ENCODE measurements at places on chromosomes 5 and 9.

- no peak for DNase-seq
Measured at GRCh38 chr9:125784286-125785049, 37.3 kb downstream of the PBX3 start.

DNA sequence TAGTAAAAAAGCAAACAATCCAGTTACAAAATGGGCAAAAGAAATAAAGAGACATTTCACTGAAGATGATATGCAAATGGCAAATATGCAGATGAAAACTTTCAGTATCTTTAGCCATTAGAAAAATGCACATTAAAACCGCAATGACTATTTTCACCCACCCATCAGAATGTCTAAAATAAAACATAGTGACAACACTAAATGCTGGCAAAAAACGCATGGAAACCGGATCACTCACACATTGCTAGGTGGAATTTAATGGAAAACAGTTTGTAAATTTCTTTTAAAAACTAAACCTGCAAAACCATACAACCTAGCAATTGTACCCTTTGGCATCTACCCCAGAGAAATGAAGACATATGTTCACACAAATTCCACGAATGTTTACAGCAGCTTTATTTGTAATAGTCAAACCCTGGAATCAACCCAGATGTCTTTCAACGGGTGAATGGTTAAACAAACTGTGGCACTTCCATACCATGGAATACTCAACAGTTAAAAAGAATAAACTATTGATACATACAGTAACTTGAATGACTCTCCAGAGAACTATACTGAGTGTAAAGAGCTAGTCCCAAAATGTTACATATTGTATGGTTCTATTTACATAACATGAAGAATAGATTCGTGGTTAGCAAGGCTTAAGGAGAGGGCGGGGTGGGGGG, 17.2 kb upstream of the PAM start:
- DNase-seq, result no peak

- no peak for DNase-seq
Measured at GRCh38 chr5:39689919-39690318, 265.1 kb upstream of the DAB2 start.

GRCh38 chr5:16345454-16345853, 120.1 kb downstream of the ZNF622 start:
- DNase-seq, result no peak

DNA sequence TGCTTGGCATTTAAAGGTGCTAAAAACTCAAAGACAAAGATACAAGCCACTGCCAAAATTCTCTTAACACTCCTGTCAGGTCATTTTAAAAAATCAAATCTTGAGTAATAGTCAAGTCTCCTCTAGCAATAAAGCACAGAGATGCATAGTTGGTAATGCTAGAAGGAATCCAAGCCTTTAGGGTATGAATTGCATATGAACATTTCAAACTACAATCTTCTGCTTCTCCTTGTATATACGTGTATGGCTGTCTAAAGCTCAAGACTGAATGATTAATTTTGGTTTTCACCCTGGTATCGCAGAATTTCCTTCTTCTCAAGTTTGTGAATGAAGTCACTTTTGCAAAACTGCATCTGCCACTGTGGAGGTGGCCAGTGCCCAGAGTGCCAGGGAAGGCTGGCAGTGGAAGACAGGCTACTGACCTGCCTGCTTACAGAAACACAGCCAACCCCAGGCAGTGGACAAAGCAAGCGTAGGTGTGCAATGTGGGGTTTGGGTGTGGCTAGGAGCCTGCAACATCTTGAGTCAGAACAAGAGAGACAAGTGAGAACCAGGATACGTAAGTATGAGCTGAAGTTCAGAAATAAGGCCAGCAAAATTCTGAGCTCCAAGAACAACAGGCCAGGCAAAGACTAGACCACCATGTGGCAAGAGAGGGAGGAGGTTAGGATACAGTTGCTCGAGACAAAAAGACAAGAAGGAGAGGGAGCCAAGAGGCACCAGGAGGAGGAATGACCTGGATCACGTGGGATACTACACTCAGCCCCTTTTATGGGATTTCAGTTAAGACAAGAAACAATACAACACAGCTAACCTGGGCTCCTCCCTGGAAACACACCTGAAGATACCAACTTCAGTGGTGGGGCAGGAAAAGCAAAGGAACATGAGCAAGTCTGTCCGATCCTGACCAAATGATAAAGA, 22.6 kb downstream of the MYO10 start:
- no peak for DNase-seq

- DNase-seq, result no peak
Measured at GRCh38 chr5:68381909-68382308, 166.4 kb downstream of the PIK3R1 start.

DNA sequence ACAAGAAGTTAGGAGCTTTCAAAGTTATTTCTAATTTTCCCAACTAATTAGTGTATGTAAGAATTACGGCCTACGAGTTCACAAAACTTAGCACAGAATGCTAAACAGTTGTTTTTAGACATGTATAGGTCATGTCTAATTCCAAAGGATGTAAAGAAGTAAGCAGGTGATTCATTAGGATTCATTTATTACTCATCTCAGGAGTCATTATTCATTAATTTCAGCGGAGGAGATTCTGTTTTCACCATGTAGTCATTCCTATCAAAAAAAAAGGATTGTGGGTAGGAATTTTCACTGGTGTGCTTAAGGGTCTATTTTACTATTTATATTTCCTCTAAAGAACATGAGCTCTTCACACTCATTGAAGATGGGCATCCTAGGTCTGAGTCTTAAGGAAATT, 532.2 kb downstream of the ACTL7B start:
- DNase-seq, result no peak

- no peak for DNase-seq
Measured at GRCh38 chr9:93577078-93577974, 942 bp downstream of the PHF2 start.

- DNase-seq, result no peak
Measured at GRCh38 chr9:79524266-79524665, 47.5 kb upstream of the TLE4 start.

DNA sequence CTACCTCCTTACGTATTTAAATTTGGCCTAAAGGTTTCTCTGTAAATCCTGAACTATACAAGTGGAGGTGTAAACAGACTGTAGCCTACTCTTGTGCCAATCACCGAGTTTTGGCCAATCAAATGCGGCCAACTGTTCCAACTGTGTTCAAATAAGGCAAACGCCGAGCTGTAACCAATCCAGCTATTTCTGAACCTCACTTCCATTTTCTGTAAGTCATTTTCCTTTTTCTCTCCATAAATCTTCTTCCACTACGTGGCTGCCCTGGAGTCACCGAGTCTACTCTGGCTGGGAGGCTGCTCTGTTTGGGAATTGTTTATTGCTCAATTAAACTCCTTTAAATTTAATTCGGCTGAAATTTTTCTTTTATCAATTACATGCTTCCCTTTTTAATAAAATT, 58.4 kb downstream of the S1PR3 start:
- DNase-seq, result no peak

GRCh38 chr9:107942856-107943255, 453.3 kb upstream of the KLF4 start:
- no peak for DNase-seq

DNA sequence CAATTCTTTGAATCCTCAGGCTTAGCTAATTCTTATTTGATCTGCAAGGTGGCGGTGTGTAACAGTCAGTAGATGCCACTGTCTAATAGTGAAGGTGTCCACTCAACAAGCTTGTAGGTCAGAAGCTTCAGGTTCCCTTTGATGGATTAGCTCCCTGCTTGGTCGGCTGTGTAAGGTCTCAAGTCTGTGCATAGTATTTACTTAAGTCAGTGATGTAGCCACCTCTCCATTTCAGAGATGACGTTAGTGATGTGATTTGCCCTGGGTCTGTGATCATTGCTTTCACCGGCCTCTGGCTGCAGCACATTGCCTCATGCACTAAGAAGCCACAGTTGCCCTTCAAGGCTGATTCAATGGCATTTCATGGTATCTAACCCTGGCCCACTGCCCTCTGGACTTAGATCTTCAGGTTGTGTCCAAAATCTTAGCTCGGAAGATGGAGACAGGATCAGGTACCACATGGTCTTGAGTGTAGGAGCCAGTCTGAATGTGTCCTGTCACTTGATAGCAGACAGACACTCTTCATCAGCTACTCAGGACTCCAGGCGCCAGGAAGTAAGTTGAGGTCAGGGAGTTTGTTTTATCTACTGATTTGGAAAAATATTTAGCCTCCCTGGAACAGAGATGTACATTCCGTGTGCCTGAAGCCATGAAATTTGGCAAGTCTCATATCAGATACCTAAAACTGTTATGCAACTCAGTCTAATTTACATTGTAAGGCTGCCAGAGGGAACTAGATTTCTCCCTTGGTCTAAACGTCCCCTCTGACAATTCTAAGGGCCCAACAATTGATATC, 42.9 kb downstream of the SUB1 start:
- no peak for DNase-seq

DNA sequence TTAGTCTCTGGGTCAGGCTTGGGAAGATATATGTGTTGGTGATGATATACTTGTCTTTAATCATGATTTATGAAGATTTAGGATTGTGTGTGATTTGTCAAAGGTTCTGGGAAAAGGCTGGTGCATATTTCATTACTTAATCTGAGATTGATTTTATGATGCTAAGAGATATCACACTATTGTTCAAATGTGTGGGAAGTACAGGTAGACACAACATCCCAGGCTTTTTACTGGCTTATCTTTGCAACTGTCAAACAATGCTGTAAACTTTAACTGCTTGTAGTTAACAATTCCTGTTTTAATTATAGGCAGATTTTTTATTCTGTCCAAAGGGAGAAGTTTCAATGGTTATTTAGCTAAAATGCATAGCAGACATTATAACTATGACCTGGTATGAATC, 23.9 kb downstream of the PBX3 start:
- no peak for DNase-seq

DNA sequence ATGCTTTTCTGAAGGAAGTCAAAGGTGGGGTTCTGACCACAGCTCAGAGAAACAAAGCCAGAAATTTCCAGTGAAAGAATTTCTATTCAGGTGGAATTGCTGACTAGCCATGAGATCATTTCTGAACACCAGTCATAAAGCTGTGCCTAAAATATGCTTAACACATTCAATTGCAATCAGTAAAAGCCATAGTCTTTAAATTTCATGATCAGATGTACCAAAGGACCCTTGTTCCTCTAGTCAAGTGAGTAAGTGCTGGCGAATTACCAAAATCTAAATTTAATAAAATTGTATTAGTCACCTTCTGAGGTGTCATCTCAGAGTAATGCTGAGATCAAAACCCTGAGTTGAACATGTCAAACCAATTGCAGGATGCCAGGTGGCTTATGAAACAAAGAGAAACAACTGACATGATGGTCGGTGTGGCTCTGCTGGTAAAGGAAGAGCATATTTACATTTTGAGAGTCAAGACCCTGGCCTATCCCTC, 334.2 kb upstream of the CCNH start:
- DNase-seq, result no peak

- DNase-seq, result no peak
Measured at GRCh38 chr9:110950041-110950645, 88.1 kb downstream of the LPAR1 start.

DNA sequence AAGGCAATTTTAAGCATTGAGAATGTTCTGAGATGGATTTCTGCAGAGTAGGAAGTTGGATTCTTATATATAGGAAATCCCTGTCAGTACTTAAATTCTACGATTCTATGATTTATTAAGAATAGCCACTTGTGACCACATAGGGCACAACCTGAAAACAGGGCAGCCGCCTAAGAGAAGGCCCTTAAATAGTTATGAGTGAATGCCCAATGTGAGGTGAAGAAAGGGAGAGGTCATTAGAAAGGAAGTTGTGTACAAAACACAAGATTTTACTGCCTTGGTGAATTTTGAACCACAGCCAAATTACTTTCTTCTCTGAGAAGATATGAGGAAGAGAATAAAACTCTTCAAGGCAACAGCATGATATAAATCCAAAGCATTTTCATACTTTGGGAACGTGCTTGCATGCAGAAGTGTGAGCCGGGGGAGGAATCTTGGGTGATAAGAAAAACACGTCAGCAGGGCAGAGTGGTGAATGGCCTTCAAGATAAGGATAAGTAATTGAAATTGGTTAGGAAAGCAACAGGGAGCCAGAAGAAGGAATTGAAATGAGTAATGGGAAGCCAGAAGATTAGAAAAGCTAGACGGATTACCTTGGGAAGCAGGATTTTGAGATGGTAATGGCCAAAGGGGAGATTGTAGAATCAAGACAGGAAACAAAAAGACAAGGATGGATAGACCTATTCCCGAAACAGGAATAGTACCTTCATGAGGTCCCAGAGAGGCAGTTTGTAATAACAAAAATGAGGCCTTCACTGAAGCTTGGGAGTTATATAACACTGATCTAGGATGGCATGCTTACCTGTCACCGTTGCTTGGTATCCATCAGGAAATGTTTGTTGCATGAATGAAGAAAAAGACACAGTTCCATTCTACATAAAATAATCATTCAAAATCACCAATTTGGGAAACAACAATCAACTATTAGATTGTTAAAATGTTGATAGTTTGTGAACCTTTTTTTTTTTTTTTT, 244.3 kb downstream of the PDE4D start:
- no peak for DNase-seq

GRCh38 chr9:125631391-125632085, 75.5 kb downstream of the MAPKAP1 start:
- no peak for DNase-seq

- DNase-seq, result no peak
Measured at GRCh38 chr5:146751054-146751453, 127.5 kb downstream of the PPP2R2B start.

DNA sequence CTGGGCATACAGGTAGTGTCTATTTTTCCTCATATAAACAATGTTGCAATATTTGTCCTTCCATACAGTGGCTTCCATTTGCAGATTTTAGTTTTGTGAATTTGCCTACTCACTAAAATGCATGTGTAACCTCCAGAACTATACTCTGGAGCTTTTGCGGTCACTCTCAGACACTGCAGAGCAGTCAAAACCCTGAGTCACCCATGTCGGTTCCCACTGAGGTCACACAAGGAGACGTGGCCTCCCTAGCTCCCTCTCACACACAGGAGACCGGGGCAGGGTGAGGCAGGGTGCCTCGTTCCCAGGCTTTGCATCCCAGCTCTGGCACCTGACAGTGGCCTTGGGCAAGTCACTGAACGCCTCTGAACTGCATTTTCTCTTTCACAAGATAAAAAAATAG, 55.5 kb upstream of the ZNF354A start:
- DNase-seq, result no peak

DNA sequence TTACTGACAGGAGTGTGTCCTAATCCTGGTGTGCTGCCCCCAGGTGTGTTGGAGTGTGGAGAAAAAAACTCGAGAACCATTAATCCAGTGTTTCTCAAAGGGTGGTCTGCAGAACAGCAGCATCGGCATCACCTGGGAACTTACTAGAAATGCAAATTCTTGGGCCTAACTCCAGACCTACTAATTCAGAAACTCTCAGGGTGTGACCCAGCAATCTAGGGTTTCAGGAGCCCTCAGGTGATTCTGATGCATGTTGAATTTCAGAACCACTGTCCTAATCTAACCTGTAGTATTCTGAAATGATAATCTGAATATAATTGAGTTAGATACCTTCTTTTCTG, 30.0 kb upstream of the IL6ST start:
- no peak for DNase-seq
